PC-3 (cell line): ENCODE measurements at places on chromosomes 5 and 9. TPM values are rescaled to one million over a fixed set of nuclear protein-coding genes. Genes with fewer than 3 reads are reported as not detected.

DNA sequence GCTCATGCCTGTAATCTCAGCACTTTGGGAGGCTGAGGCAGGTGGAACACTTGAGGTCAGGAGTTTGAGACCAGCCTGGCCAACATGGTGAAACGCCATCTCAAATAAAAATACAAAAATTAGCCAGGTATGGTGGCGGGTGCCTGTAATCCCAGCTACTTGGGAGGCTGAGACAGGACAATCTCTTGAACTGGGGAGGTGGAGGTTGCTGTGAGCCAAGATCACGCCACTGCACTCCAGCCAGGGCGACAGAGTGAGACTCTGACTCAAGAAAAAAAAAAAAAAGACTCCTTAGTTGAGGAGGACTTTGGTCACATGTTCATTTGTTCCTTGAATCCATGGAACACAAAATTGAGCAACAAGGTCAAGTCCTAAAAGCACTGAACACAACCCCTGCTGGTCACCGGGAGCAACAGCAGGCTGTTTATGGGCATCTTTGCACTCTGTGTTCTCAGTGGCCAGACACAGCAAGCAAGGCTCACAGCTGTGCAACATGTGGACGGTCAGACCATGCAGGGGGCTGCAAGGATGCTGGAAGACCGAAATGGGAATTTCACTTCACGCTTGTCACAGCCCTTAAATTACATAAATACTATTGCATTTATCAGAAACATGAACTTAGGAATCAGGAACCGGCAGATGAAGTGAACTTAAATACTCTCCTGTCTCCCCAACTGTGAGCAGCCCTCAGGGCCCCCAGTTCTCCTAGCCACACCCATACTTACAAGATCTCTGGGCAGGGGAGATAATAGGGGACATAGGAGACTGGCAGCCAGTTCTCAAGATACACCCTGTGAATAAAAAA, 2.8 kb downstream of the GBGT1 start:
- DNase-seq: peak; percentile 59

The OR1K1 gene
- total RNA-seq: not detected in 2 replicates

The ABHD17B gene
- 10.0 and 11.6 TPM in 2 replicates for total RNA-seq

The TSLP gene
- not detected in 2 replicates for total RNA-seq

DNA sequence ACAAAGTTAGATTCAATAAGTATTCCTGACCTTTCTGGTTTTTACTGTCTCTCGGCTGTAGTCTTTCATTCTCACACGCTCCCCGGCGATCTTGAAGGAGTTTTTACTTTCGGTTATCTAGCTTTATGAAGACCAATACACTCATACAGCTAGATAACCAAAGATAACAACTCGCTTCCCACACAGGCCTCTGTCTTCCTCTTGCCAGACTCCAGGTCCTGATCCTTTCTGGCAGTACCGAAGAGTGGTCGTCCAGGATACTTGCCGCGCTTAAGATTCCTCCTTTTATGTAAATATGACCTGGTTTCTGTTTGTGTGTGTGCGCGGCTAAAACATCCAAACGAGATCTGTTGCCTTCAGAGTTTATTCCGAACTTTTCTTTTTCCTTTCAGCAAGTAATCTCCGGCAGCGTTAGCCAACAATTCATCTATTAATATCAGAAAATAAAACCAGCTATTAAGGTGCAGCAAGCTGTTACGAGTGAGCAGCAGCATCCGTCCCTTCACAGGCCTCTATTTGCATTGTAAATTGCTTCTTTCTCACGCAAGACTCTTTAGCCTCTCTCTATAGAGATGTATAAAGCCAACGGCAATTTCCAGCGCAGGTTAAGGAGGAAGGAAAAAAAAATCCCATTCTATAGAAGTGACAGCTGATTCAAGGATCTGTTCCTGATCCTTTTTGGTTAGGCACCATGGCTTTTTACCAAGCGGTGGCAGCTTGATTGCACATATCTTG, 216.1 kb downstream of the MEF2C start:
- peak; percentile 11 for DNase-seq

GRCh38 chr5:77400645-77401044, 91.5 kb downstream of the WDR41 start:
- no peak for DNase-seq

- DNase-seq: no peak
Measured at GRCh38 chr9:15944341-15944740, 391.5 kb downstream of the CCDC171 start.

GRCh38 chr5:180495292-180495691, 1.1 kb downstream of the CNOT6 start:
- no peak for DNase-seq

GRCh38 chr5:52204310-52204709, 583.4 kb upstream of the ITGA1 start:
- no peak for DNase-seq

- DNase-seq: peak; percentile 76
Measured at GRCh38 chr5:120152472-120152871, 311.6 kb upstream of the PRR16 start.

- DNase-seq: no peak
Measured at GRCh38 chr5:54645882-54646355, 128.4 kb downstream of the SNX18 start.

The CDH9 gene
- not detected in 2 replicates for total RNA-seq

- DNase-seq: no peak
Measured at GRCh38 chr5:154466671-154467070, 11.4 kb downstream of the HAND1 start.

The NME5 gene
- total RNA-seq: 0.40 and 0.44 TPM in 2 replicates

The MRPL22 gene
- 22.3 and 27.2 TPM in 2 replicates for total RNA-seq

DNA sequence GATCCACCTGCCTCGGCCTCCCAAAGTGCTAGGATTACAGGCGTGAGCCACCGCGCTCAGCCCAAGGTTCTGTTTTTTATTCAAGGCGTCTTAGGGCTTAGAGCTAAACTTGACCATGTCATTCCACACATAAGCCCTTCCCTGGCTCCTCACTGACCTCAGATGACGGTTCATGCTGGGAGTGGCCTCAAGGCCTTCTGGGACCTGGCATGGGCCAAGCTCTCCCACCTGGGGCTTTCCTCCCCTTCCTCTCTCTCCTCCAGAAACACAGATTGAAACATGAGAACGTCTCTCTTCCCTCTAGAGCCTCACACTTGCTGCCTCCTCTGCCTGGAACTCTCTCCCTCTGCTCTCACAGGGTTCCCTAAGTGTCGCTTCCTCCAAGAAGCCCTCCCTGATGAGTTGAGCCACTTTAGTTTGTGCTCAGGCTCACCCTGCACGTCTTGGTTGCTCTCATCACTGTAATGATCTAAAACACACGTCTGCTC, 155.6 kb upstream of the IER5L start:
- peak; percentile 70 for DNase-seq

- peak; percentile 84 for DNase-seq
Measured at GRCh38 chr9:16521868-16522411, 348.5 kb downstream of the BNC2 start.

DNA sequence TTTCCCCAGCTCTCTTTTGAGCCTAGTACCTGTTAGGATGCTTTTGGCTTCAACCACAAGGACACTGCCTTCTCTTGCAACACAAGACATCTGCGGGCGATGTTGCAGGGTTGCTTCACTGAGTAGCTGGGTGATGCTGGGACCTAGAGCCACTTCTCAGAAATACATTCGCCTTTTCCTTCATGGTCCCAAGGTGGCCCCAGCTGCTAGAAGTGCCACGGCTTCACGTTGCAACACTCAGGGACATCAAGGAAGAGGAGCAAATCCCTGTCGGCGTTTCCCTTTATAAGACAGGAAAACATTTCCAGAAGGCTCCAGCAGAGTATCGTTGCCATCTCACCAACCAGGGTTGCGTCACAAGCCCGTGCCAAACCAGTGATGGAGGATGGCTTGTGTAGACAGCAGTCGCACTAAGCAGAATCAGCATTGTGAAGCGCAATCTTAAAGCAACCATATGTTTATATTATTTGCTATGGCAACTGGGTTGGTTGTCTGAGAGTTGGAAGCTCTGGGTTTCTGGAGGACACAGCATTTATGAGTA, 62.7 kb downstream of the ANKRD33B start:
- no peak for DNase-seq

DNA sequence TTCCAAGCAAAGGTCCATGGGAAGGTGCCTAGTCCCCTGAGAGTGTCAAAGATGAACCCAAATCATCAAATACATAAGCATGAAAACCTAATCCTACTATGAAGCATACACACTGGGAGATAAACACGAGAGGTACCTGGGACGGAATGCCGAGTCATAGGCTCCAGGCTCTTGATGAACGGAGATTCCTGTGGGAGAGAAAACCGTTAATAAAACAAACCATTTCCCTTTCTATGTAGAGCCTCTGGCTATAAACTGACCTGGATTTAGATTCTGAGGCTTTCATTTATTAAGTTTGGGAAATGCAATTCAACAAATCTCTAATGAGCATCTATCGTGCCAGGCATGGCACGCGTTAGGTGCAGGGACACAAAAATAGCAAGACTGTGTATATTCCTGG, 206.4 kb upstream of the IL12B start:
- DNase-seq: peak; percentile 27

DNA sequence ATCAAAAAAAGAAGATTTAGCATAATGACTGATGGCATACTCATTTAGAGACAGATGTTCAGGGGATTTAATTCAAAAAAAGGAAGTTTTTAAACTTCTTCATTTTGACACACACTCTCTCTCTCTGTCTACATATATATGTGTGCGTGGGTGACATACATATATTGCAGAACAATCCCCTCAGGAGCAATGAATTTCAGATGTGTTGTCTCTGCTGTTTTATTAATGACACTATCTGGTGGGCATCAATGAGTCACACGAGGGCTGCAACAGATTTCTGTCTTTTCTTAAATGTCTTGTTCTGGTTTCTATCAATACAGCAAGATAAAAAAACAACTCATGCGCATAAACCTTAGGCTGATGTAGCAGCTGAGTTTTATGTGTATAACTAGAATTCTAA, 123.5 kb upstream of the SLCO6A1 start:
- no peak for DNase-seq

The PCDHA5 gene
- total RNA-seq: 1.3 and 1.5 TPM in 2 replicates

DNA sequence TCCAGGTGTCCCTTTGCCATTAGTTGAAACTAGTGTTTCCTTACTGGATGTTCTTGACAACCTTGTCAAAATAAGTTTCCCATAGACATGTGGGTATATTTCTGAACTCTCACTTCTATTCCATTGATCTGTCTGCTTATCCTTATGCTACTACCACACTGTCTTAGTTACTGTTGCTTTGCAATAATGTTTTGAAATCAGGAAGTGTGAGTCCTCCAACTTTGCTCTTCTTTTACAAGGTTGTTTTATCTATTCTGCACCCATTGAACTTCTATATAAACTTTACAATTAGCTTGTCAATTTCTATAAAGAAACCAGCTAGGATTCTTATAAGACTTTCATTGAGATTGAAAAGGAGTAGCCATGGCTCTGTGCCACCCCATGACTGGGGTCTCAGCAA, 24.3 kb downstream of the CD14 start:
- DNase-seq: no peak

DNA sequence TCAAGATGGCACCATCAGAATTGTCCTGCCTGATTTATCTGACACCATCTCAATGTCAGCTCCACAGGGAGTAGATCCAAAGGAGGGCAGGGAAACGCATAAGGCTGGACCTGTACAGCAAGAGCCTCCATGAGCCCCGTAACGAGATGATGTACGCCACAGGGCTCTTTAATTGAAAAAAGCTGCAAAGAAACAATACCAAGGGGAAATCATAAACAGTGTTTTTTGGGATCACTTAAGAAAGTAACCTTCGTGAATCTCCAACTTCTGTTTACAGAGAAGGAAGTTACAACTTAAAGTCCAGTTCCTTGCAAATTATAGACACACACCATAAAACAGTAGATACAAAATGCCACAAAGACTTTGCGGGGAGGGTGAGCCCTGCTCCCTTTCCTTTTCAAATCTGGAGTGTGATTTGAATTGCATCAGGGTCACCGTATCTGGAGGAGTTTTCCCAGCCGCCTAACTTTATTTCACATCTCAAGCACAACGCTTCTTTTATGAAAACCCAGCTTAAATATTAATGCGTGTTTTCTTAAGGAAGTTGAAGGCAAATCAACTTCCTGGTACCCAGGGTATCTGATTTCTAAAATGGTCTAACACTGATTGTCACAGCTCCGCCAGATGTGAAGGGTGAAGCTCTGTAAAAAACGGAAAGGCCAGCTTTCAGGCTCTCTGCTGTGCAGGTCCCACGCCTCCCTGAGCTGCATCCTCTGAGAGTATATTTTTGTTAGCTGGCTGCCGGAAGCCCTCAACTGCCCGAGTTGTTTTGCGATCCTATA, 88.9 kb downstream of the EBF1 start:
- no peak for DNase-seq

DNA sequence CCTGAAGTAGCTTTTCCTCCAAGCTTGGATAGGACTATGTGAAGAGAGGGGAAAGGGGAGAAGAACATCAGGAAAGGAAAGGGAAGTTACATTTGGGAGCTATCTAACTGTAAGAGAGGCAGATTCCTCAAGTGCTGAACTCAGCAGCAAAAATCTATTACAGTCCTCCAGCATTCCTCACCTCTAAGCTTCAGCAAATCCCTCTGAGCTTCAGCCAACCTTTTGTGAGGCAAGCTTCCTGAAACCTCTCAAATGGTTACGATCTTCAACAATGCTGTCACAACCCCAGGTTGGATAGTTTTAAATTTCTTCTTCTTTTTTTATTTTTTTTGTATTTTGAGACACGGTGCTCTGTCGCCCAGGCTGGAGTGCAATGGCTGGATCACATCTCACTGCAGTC, 2.5 kb upstream of the RNF38 start:
- no peak for DNase-seq

DNA sequence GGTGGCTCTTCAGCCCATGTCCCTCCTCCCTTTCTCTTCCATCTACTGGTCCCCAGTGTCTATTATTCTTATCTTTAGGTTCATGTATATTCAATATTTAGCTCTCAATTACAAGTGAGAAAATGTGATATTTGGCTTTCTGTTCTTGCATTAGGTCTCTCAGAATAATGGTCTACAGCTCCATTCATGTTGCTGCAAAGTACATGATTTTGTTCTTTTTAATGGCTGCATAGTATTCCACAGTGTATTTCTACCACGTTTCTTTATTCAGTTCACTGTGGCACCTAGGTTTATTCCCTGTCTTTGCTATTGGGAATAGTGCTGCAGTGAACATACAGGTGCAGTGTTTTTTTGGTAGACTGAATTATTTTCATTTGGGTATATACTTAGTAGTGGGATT, 1308.8 kb downstream of the EFNA5 start:
- DNase-seq: no peak
